M059J (cell line): ENCODE measurements at places on chromosomes 13 and 19. TPM values are rescaled to one million over a fixed set of nuclear protein-coding genes. Genes with fewer than 3 reads are reported as not detected.
A peak's percentile ranks its signal among the peaks of the same experiment; 100 is the strongest.

Gene VMAC
- 1.6 and 4.4 TPM in 2 replicates for total RNA-seq

DNA sequence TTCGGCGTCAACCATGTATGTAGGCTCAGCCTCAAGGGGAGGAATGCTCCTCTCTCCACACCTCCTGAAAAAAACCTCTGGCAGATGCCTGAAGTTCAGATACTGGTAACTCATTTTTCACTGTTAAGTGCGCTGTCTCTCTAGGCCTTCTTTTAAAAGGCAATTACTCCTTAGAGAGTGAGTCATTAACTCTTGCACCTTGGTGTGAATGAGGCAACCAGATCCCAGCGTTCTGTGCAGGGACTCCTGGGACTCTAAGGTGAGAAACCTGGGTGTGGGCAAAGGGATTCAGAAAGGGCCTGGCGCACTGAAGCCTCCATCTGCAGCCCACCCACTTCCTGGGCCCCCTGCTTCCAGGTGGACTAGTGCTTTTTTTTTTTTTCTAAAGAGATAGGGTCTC, 71.7 kb downstream of the SIAH3 start:
- DNase-seq: no peak

DNA sequence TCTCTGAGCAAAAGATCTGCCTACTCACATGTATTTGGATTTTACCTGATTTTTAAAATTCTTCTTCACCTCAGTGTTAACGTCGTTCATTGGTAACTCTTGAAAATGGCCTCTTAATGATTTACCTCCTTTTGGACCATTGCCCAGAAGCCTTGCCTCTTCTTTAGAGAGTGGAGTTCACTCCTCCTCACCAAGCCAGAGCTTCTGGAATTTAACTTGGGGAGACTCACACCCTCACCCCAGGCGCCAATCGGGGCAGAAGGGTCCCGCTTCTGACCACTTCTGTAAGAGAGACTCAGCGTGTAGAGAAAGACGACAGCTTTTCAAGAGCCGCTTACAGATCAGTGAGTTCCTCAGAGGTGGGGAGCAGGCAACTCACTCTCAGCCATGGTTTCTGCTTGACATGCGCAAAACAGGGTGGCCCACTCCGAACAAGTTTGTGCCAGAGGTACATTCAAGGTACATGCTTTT, 2.7 kb downstream of the PNMA8C start:
- DNase-seq: peak; percentile 28

- DNase-seq: no peak
Observed at GRCh38 chr13:110637275-110637674, 21.9 kb downstream of the NAXD start.

GRCh38 chr13:20718958-20719566, 15.6 kb downstream of the IL17D start:
- DNase-seq: no peak

Gene MAP4K1
- total RNA-seq: 0.22 TPM in 1 of 2 replicates, not detected in the other

- peak; percentile 77 for DNase-seq
Observed at GRCh38 chr19:6590827-6591319, at the start of gene CD70. Gene CD70 (minus strand): TSS chr19:6591150. CDS start chr19:6591002, 148 bp downstream.

DNA sequence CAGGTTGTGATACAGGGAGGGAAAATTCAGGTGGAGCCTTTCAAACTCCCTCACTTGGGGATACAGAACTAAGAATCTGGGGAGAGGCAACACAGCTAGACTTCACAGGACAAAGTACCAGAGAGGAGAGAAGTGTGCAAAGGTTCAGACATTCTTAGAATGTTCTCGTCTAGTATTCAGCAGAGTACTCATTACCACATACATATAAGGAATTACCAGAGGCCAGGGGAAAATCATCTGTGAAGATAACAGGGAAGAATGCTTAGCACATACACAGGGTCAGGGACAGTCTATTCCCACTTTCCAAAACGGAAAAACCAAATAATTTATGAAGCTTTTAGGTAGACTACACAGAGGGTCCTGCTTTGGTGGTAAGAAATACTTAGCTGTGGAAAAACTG, 58.1 kb downstream of the TRPC4 start:
- DNase-seq: no peak

DNA sequence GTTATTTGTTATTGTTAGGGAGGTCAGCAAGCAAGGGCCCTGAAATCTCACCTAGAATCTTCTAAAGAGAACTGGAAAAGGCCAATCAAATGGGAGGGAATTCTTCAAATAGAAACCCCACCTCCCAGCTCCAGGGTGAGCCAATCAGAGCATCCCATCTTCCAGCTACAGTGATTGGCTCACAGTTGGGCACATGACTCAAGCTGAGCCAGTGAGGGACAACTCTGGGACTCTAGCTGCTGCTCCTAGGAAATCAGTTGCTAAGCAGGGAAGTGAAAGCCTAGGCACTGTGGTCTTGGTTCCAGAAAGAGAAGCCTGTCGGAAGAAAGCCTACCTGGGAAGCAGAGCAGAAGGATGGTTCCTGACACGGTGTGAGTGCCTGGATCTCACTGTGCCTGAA, 13.4 kb downstream of the TM6SF2 start:
- DNase-seq: peak; percentile 52
